ENCODE measurements at places on chromosomes 7 and 10.

DNA sequence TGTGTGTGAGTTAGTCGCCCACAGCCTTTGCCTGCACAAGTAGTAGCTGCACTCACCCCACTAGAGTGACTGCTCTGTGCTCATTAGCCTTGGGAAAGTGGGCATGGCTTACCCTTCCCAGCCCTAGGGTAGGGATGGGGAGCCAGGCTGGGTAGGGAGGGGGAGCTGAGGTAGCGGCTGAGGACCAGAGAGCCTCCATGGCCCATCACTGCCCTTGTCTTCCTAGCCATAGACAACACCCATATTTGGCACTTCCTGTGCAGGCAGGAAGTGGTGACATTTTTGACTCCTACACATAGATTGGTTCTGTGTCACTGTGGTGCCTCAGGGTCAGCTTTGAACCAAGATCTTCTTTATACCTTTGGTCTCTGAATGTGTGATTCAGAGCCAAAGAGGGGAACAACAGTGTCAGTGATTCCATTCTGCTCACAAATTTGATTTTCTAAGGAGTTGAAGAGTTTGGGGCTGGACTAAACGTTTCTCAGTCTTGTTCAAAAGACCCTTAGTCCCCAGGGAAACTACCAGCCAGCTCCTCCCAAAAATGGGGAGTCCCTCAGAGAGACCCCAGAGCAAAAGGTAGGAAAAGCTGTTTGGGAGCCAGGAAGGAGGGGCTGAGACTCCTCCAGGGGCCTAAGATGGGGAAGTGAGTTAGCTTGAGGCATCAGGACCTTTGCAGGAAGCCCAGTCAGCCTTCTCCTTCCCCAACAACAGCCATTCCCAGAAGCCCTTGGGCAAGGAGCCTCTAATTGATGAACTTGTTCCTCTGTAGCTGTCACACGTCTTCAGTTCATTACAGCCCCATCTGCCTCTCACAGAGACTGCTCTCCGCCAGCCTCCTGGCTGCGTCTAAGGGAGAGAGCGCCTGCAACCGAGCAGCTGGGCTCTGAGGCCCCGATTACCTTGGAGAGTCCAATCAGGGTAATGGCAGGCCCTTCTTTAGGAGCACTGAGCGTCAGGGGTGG, 135.0 kb downstream of the CDH23 start:
- DNase-seq, result no peak

DNA sequence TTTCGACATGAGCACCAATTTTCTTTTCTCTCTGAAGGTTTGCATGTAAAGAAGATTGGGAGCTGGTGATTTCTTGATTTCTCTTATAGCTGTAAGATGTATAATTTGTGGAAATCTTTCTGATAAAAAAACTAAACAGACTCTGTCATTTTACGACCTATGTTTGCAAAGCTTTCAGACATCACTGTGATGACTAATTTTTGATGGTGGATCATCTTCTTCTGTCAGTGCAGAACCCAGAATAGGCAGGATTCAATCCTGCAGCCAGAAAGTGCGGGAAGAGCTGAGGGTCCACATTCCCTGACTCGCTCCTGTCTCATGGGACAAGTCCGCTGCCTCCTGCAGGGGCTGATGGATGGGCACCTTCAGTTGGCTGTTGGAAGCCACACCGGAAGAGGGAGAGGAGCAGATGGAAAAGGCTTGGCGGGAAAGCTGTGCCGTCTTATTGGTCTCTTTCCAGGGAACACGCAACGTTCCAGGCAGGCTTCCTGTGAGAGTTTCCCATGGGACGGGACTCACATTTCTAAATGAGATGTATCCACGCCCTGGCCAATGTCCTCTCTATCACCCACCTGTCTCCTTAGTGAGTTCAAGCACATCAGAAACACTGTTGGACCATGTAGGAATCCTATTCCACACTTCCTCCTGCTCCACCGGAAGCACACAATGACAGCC, 186.9 kb downstream of the PRPF18 start:
- DNase-seq, result no peak

DNA sequence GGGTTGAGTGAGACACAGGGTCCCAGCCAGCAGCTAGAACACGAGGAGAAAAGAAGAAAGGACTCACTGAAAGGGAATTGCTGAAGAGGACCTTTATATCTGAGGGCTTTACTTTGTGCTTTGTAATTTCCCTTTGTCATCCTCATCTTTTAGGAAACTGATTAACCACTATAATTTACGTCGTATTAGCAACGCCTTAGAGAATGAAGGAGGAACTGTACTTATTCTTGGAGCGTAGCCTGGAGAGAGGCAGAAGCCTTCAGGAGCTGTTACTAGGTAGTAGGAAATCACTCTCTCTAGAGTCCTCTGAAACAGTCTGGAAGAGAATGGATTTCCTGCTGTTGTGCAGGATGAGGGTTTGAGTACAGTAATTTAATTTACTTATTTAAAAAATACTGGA, 101.0 kb upstream of the STEAP1B start:
- no peak for DNase-seq

DNA sequence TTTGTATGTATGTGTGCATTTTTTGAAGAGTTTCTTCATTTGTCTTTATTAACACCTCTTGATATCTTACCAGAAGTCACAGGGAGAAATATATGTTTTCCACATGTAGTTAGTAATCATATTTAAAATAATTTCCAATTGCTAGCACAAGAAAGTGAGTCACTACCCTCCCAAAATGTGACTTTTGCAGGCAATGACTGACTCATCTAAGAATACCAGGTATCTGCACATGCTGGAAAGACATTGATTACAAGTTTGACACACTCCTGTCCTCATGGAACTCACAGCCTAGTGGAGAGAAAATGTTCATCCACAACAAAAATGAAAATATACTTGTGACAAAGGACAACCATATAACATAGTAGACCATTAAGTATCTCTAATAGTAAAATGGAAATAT, 82.9 kb downstream of the SEMA3D start:
- no peak for DNase-seq

- no peak for DNase-seq
Measured at GRCh38 chr10:31194986-31195385, 124.0 kb upstream of the ZEB1 start.

DNA sequence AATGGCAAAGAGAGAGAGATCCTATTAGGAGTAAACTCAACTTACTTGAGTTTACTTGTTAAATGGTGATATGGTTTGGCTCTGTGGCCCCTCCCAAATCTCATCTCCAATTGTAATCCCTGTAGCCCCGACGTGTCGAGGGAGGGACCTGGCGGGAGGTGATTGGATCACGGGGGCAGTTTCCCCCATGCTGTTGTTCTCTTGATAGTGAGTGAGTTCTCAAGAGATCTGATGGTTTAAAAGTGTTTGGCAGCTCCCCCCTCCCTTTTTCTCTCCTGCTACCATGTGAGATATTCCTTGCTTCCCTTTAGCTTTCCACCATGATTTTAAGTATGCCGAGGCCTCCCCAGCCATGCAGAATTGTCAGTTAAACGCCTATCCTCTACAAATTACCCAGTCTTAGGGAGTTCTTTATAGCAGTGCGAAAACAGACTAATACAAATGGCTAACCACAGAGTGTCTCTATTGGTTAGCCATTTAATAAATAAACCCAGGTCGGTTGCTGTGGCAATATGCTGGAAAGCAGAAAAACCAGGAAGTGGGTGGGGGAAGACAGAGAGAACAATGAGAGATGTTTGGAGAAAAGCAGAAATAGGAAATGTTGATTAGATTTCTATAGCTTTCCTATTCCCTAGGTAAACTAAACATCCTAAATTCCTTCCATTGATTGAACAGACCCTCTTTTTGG, 3.0 kb upstream of the STMP1 start:
- DNase-seq, result no peak

DNA sequence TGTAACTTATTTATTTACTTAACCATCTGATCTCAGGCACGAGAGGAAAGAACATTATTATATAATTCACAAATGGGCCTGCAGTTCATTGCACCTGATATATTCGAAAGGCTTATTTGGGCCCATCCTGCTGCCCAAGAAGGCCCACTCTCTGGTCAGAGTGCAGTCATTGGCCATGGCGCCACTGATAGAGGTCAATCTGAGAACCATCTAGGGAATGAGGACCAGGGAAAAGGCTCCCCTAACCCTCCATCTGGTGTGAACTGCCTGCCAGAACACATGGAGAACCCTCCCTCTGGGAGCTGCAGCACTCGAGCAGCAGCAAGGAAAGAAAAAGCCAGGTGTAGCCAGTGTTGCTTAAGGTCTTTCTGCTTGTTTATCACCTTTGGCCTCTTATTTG, 136.6 kb downstream of the REEP3 start:
- no peak for DNase-seq

Data from iPS DF 19.7 (cell line).